ENCODE measurements at places on chromosomes 12 and 14. TPM values are rescaled to one million over a fixed set of nuclear protein-coding genes. Genes with fewer than 3 reads are reported as not detected.
A peak's percentile ranks its signal among the peaks of the same experiment; 100 is the strongest.

The AKAP3 gene
- 1.0 TPM for total RNA-seq

GRCh38 chr12:84996759-84997158 lies 39.3 kb downstream of the TSPAN19 start:
- DNase-seq, result no peak

GRCh38 chr14:34331728-34332623 lies 130.1 kb downstream of the SPTSSA start:
- DNase-seq, result peak; percentile 67

GRCh38 chr14:99029916-99030305 lies 242.1 kb downstream of the BCL11B start:
- no peak for DNase-seq

Measured in mucosa of gallbladder (tissue), 1 donor.